Panc1 (cell line): ENCODE measurements at places on chromosomes 2 and 18.

- no peak for DNase-seq
Measured at GRCh38 chr2:1691366-1691765, 52.9 kb downstream of the PXDN start.

DNA sequence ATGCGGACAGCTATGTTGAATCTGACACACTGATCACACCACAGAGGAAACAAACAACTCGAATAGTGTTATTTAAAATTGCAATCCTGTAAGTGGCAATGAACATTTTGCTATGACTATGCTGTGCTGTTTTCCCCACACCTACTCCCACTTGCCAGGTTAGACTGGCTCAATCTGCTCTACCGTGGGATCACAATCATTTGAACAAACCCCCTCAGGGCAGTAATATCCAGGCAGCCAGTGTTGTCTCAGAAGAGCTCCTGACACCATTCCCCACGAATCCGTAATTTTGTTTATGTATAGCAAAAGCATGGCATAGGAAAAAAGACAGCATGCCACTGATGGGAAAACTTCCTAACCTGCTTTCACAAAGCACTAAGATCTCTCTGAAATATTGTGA lies 284.3 kb downstream of the ERBB4 start:
- no peak for DNase-seq

DNA sequence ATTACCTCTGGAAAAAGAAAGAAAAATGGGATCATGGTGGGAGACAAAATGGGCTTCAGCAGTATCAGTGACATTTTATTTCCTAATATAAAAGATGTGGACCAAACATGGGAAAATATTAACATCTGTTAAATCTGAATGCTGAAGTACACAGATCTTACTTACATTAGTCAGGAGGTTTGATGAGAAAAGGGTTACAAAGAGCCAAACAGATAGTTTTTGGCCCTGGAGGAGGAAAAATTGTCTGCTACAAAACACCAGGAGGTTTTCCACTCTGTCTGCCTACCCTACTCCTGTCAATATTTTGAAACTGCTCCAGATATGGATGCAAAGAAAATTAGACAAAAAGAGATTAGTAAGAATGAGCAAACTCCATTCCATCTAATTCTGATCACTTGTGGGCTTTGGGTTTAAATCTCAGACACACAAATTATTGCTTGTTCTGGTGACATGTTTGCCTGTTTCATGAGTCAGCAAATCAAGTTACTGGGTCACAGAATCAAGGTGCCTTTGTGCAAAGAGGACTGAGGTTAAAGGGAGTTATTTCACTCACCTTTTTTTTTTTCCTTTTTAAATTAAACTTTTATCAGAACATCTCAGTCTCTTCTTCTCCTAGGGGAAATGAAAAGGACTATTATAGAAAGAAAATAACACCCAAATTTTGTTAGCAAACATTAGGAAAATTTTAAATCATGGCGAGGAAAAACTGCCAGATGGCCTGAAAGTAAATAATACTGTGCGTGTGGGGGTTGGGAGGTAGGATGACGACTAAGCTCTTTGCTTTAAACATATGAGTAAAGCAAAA lies 87.0 kb upstream of the SPATS2L start:
- no peak for DNase-seq

- no peak for DNase-seq
Measured at GRCh38 chr2:39948016-39948719, 169.1 kb upstream of the THUMPD2 start.

GRCh38 chr2:67290451-67291290 lies 106.5 kb upstream of the ETAA1 start:
- DNase-seq, result no peak

- no peak for DNase-seq
Measured at GRCh38 chr2:69191634-69192033, 178.7 kb downstream of the ANTXR1 start.

- DNase-seq, result no peak
Measured at GRCh38 chr2:62354771-62355561, 151.0 kb downstream of the TMEM17 start.

GRCh38 chr18:70671889-70672565 lies 383.2 kb downstream of the SOCS6 start:
- no peak for DNase-seq

DNA sequence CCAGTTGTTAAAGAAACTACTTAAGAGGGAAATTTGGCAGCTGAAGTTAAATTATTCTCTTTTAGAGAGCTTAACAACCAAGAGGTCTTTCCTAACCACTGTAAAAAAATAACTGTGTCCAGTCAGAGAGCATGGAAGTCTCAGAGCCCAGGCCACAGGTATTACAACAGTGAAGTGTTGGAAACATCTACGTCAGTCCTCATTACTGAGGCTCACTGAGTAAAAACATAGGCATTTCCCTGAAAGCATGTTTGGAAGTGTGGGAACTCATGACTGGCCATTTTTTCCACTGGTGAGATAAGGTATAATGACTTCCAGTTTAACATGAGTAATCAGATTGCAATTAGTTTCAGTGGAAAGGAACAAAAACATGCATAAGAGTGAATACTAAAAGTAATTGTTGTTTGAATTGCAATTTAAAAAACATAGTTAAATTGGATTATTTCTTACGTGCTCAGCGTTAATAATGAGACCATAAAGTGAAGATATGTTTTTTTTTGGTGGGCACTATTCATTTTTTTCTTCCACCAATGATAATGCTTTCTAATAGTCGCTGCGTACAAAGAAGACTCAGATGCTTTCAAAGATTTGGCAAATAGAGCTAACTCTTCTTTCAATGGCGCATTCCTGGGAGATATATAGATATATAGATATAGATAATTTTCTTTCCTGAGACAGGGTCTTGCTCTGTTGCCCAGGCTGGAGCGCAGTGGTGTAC lies 60.8 kb downstream of the EFEMP1 start:
- DNase-seq, result peak; percentile 83

DNA sequence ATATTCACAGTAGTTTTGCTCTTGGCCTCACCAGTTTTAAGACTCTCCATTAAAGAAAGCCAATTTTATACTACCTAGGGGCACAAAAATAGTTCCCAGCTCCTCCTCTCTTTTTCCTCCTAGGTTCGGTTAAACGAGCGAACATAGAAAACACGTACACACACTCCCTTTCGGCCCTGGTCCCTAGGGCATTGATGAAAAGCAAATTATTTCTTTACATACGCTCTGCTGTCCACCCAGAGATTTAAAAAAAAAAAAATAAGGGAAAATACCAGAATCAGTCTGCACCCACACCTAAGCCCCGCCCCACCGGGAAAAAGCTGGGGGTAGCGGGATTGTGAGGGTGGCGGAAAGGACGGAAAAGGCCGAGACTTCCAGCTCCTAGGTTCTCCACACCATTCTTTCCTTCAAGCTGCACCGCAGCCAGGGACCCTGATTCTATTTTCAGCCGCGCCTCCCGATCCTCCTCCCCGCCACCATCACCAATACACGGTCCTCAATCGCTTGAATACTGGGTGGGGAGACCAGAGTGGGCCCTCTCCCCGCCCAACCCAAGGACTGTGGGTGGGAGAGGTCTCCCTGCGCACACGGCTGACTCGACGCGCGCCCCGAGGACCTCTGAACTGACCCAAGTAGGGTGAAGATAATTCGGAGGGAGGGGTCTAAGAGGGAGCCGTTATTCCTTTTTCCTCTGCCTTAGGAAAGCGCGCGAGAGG lies 769 bp downstream of the ATF2 start:
- DNase-seq, result no peak

DNA sequence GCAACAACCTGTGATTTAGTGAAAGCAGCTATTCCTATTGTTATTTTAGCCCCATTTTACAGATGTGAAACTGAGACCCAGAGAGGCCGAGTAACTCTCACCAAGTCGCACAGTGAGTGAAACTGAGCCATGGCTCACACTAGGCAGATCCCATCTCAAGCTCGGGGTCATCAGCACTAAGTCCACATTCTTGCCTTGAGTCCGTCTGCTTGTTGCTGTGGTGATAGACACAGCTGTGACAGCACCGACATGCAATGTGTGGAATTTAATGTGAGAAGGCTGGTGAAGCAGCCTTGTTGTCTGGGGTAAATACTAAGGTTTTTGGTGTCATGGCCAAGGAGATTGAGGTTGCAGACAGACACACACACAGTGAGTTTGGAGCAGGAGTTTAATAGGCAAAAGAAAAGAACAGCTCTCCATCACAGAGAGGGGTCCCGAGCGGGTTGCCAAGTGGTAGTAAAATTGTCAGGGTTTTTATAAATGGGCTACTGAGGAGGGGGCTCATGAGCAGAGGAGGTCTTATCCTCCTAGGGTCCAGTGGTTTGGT lies 40.2 kb upstream of the GMCL1 start:
- no peak for DNase-seq

DNA sequence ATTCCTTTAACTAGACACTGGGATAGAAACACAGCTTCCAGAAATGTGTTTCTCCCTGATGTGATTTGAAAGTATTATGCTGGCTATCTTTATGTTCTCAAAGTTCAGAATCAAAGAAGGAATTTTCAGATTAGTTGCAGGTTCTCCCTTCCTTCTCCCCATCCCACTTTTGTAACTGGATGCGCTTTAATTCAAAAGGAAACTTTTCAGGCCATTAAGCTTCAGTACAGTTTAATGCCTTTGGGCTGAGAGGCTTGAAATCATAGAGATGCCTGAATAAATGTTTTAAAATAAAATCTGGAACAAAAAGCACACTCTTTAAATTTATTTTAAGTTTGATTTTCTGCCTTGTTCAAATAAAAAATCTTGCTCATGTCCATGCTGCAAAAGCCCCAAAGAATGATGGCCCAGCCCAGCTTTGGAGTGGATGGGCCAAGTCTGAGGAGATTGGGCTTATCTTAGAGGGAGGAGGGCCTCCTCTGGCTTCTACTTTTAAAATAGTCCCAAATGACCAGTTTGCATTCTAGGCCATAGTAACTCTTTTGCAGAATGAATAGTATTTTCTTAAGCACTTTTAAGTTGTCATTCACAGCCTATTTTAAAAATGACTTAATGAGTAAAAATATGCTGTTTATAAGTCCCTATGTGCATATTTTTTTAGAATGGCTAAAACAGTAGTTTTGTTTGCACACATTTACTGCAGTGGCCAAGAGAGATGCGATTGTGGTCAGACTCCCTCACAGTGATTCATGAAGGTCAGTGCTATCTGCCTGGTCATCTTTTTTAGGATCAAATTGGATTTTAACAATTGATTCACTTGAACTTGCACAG lies 129.2 kb downstream of the MTX2 start:
- DNase-seq, result no peak

DNA sequence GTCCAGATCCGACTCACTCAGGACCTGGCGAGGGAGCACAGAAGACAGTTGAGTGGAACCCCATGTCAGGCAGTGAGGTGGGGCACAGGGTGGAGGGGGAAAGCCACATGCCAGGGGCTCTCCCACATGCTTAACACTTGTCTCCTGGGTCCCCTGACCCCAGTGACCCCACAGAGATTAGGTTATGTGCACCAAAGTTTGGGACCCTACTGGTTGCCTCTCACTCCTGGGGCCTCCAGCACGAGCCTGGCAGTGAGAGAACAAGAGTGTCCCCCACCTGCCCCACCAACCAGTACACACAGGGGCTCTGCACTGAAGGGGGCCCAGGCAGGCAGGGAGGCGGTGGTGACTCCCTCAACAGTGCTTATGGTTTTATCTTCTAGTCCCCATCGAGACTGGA lies 58.3 kb downstream of the CIB4 start:
- DNase-seq, result no peak

- DNase-seq, result no peak
Measured at GRCh38 chr2:102245266-102246151, 58.7 kb downstream of the IL1RL2 start.

- DNase-seq, result no peak
Measured at GRCh38 chr18:7821784-7822183, 254.7 kb downstream of the PTPRM start.
